ENCODE measurements at places on chromosomes 11 and 22.

GRCh38 chr11:13947379-13947778 is 15.1 kb upstream of the SPON1 start:
- DNase-seq, result no peak

- DNase-seq, result no peak
These were observed 661.3 kb upstream of the B3GAT1 start for GRCh38 chr11:135073381-135073780.

DNA sequence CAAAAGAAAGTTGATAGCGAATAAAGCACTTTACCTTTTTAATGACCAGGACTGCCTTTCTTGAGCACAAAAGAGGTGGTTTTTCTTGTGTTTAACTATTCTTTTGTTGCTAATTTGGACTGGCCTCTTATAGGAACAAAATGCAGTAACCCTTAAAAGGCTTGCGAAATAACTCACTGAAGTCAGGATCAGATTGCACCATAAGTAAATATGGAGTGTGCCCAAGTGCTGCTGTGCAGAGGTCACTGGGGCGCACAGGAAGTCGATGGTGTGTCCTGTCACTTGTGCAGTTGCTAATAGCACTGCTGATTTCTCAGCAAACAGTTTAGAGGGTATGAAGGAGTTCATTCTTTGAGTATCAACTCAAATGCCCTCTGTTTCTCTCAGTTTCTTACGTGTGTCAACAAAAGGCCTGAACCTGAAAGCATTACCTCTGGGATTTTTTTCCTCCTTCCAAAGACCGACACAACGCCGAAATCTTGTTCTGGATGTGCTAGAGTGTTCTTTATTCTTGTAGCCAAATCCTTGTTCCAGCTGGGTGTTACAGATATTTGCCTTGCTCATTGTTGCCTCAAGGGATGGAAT is 71.3 kb downstream of the ATXN10 start:
- peak; percentile 85 for DNase-seq

- no peak for DNase-seq
These were observed 42.4 kb upstream of the RCE1 start for GRCh38 chr11:66800720-66801428.

DNA sequence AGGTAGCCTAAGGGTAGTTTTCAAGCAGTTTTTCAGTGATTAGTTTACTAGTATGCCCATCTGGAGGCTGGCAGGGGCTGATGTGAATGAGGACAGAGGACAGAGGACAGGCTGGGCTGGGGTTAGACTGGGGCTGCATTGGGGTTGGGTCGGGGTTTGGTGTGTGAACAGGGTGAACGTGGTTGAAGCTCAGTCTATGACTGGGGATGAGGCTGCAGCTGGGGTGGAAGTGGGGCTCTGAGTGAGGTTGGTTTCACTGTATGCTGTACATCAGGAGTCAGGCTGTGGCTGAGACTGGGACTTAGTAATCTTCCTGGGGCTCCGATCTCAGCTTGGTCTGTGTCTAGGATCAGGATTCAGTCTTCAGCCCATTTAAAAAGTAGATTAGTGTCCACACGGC is 451 bp downstream of the OR51E1 start:
- no peak for DNase-seq

DNA sequence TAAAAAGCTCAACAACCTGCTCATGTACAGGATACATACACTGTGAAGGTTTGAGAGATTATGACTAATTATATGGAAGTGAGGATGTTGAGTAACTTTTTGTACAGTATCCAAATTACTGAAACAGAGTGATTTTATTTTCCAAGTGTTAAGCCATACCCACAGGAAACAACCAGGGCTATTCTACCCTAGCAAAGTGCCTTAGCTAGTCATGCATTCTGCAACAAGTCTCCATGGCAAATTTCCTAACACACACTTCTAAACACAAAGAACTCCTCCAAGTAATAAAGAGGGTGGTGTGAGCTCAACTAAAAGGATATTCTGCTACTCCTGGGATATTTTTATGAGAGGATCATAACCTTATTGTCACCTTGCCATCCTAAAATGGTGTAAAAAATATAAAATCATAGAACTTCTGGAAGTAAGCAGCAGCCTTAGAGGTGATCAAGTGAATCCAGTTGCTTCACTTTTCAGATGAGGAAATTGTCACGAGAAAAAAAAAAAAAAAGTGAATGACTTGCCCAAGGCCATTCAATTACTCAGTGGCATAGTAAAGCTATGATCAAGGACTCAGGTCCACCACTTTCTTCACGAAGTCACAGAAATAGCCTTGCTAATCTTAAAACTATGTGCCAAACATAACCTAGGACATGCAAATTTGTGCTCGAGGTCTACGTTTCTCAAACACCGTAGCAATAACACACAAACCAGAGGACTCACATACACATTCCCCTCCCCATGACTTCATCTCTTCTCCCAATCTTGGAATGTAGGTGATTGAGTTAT is 4.2 kb downstream of the LGR4 start:
- DNase-seq, result peak; percentile 84

- DNase-seq, result peak; percentile 30
These were observed 119.9 kb downstream of the FEZ1 start for GRCh38 chr11:125376117-125376516.
